ENCODE measurements at places on chromosomes 1 and 21. TPM values are rescaled to one million over a fixed set of nuclear protein-coding genes. Genes with fewer than 3 reads are reported as not detected.

The ITGB2 gene
- 56.8 TPM for total RNA-seq

The PRR9 gene
- total RNA-seq = 8.2 TPM

The SPRR1B gene
- not detected for total RNA-seq

The CHRM3 gene
- total RNA-seq = 6.0 TPM

The FAM163A gene
- total RNA-seq = 3.6 TPM

The ROR1 gene
- total RNA-seq = 22.4 TPM

The REN gene
- not detected for total RNA-seq

The C1QTNF12 gene
- total RNA-seq = not detected

The DNAJB4 gene
- total RNA-seq = 124 TPM

The SPRR2E gene
- not detected for total RNA-seq
